ENCODE measurements at places on chromosomes 3 and 15.

DNA sequence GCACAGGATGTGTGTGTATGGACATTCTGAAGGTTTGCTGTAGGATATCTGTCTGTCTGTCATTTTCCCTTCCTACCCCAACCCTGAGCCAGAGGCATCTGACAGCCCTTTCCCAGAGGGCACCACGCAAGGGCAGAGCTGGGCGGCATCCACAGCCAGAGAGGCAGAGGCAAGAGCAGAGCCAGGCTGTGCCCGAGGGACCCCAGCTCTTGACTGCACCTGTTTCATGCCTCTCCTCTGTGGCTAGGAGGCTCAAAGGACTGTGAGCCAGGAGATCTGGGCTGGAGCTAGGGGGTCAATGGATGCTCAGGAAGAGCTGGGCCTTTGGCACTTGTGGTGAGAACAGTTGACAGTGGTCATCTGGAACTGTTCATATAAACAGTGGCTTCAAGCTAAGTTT, 4.8 kb upstream of the APEH start:
- DNase-seq: no peak

DNA sequence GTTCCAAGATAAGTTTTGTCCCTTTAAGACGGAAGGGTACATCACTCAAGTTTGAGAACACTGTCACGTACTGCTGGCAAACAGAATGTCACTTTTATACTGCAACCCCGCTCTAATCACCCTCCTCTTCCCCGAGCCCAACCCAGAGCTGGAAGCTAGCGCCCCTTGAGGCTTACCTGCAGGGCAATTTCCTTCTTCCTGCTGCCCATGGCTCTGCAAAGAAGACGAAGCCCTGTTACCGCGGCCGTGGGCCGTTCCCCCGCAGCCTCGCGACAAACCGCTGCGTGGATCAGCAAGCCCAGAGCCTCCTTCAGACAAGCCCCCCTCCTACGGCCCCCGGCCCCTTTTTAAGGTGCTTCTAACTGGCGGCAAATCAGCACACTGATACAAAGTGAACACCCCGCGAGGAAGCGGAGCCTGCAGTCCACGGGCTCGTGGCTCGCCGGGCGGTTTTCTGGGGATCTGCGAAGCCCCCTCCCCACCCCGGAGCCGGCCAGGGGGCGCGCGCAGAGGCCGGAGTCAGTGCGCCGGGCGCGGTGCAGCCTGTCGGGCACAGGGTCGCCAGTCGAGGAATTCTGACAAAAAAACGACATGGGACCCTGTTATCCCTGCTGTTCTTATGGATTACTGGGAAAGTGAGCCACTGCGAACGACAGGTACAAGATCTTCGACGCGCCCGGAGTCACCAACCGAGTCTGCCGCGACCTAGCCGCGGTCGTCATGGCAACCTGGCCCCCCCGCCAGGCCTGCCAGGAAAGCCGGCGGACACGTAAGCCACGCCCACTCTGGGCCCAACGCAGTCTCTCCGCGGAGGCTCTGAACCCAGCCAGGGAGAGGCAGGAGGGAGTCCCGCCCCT, at the start of gene NME9:
TSS of gene NME9 (minus strand) at position 725 of the 857 bp plus-strand sequence. CDS start at position 209, 516 bp downstream.
- peak; percentile 65 for DNase-seq

DNA sequence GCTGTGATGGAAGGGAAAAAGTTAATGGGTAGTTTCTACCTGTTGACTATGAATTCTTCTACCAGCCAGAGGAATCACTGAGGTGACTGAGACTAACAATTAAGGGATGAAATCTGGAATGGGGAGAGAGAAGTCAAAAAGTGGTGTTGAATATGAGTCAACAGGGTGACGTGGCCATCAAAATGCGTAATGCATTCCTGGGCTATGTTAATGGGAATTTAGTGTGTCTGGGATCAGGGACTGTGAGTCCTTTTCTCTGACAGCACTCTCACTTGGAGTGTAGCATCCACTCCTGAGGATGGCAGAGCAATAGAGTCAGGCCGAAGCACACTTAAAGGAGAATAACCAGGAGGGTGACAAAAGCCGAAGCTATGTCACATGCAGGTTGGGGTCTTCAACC, 60.4 kb downstream of the MESD start:
- no peak for DNase-seq

DNA sequence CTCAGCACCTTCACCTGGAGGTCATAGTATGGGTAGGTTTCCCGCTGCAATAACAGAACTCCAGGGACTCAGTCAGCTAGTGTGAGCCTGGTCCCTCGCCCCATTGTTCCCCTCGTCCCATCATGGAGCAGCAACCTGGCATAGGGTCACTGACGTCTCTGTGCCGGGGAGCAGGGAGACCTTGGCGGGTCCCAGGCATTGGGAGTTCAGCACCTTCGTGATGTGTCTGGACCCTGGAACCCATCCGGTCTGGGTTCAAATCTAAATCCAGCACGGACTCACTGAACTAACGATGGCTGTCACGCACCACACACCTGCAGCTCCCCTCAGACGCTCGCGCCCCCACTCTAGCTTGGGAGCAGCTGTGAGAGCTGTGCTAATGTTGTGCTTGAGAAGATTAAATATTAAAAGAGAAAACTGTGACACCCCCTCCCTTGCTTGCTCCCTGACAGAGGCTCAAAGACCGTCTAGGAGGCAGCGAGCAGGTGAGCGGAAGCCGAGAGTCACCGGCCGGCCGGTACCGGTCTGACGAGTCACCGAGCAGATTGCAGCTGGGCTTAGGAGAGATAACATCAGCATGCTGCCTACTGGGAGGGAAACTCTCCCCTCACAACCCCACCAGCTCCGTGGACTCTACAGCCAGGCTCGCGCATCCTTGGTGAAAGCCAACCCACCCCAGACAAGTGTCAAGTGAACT, 742 bp downstream of the PLA2G4F start:
- no peak for DNase-seq

GRCh38 chr3:169008776-169009358, 654.6 kb downstream of the MECOM start:
- DNase-seq: no peak

DNA sequence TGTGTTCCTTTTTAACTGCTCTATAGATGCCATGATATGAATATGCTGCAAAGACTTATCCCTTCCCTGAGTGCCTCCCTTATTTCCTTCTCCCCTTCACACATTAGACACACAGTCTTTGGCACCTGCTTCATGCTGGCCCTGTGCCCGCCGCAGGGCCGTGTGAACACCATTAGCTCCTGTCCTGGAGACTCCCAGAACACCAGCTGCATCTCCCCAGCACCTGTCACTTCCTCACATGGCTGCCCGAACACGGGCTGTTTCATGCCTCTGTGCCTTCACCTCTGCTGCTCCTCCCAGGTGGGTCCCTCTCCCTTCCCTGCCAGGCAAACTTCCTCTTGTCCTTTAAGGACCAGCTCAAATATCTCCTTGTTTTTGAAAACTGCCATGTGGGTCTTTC, 40.5 kb upstream of the SEC13 start:
- no peak for DNase-seq

GRCh38 chr15:67179411-67179995, 75.0 kb downstream of the AAGAB start:
- DNase-seq: no peak

- DNase-seq: no peak
Measured at GRCh38 chr3:181753391-181753790, 41.7 kb downstream of the SOX2 start.

GRCh38 chr15:66897971-66898370, 167.4 kb upstream of the SMAD3 start:
- DNase-seq: no peak
